IMR-90 (cell line): ENCODE measurements at places on chromosomes 5 and 9. TPM values are rescaled to one million over a fixed set of nuclear protein-coding genes. Genes with fewer than 3 reads are reported as not detected.
A peak's percentile ranks its signal among the peaks of the same experiment; 100 is the strongest.

GRCh38 chr5:135596157-135596763 lies 17.5 kb upstream of the CXCL14 start:
- no peak overlapping the region for H3K4me3 ChIP-seq
- H3K4me1 ChIP-seq: no peaks in the 10 kb centered on the region
- no peaks in the 10 kb centered on the region; the same call in 1 of the 2 replicates for H3K27me3 ChIP-seq

GRCh38 chr9:130088051-130088450 lies 34.3 kb downstream of the GPR107 start:
- DNase-seq: no peak
- H3K4me3 ChIP-seq: no peak overlapping the region
- peaks cover 47% of the 10 kb centered on the region for H3K36me3 ChIP-seq
- H3K27ac ChIP-seq: no peak overlapping the region

- H3K27me3 ChIP-seq: peaks cover 11% of the 10 kb centered on the region
- H3K27ac ChIP-seq: no peak overlapping the region
- DNase-seq: no peak
- peaks cover 4% of the 10 kb centered on the region; the same call in 1 of the 2 replicates for H3K4me1 ChIP-seq
- no peak overlapping the region for H3K4me3 ChIP-seq
- H3K36me3 ChIP-seq: no peaks in the 10 kb centered on the region
Measured at GRCh38 chr5:1108865-1109174, 3.0 kb downstream of the SLC12A7 start.

DNA sequence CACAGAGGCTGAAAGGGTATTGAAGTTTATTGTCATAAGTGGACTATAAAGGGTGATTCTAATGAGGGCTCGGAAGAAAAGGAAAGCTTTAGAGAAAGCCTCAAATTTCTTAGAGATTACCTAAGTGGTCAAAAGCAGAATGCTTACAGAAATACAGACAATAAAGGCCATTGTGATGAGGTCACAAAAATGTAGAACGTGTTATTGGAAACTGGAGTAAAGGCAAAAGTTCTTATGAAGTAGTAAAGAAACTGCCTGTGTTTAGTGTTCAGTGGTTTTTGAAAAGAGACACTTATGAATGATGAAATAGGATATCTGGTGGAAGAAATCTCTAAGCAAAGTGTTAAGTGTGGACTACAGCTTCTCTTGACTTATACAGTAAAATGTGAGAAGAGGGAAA lies 726.9 kb downstream of the DNAH5 start:
- no peak overlapping the region for H3K27ac ChIP-seq
- no peak for DNase-seq
- H3K4me1 ChIP-seq: no peaks in the 10 kb centered on the region
- no peaks in the 10 kb centered on the region for H3K36me3 ChIP-seq

DNA sequence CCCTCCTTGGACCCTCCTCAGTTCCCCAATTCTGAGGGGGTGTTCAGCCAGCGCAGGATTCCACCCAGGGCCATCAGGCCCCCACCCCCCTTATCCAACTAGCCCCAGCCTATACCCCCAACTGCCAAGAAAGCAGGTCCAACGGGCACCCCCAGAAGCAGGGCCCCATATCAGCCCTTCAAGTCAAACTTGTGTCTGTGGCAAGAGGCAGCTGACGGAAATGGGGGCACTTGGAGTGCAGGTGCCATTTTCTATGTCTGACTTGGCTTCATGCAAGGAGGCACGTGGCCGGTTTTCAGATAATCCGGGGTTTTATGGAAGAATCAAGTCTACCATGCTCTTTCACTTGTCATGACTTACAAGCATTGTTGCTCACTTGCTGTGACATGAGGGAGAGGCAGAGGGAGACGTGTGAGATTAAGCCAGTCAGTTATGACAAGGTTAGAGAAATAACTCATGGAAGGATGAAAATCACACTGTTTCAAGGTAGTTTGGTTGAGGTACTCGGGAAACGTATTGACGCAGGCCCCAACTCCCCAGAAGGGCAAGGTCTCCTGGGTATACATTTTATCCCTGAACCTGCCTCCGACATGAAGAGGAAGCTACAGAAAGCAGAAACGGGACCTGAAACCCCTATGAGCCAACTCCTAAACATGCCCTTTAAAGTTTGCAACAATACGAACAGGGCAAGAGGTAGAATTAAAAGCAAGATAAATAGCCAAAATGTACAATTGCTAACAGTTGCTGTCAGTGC lies 26.5 kb upstream of the CLPTM1L start:
- no peaks in the 10 kb centered on the region for H3K4me1 ChIP-seq
- H3K27ac ChIP-seq: no peak overlapping the region
- H3K4me3 ChIP-seq: no peak overlapping the region
- peaks cover 39% of the 10 kb centered on the region for H3K27me3 ChIP-seq

- no peak overlapping the region for H3K4me3 ChIP-seq
- DNase-seq: no peak
- H3K4me1 ChIP-seq: no peaks in the 10 kb centered on the region
- H3K27ac ChIP-seq: no peak overlapping the region
- no peaks in the 10 kb centered on the region for H3K36me3 ChIP-seq
Measured at GRCh38 chr9:14393418-14393817, 79.5 kb upstream of the NFIB start.

DNA sequence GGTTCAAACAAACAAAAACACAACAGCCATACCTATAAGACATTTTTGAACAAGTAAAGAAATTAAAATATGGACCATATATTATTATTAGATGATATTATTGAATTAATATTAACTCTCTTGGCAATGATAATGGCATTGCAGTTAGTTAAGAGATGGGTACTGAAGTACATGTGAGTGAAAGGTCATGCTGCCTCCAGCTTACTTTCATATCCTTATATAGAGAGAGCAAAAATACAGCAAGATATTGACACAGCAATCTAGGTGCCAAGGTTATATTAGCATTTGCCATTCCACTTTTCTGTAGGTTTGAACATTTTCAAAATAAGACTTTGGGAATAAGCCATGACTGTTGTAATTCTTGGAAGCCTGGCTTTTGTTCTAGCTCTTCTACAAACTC lies 6.1 kb downstream of the TNFSF8 start:
- no peak overlapping the region for H3K4me3 ChIP-seq
- DNase-seq: no peak
- H3K4me1 ChIP-seq: no peaks in the 10 kb centered on the region
- no peaks in the 10 kb centered on the region for H3K36me3 ChIP-seq

DNA sequence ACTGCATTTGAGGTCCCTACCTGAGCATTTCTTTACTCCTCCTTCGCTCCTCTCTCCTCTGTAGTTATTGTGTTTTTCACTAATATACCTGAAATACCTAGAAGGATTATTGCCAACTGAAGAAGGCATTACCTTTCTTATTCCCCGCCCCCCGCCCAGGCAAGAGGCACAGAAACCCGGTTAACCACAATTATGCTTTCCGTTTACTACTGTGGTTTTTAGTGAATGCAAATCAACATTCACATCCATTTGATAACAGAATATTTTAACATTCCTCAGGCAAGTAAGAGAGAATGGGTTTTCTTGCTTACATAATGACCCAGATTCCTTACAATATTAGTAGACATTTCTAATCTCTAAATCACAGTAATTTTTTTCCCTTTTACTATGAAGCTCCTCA lies 136.9 kb downstream of the PCSK5 start:
- DNase-seq: peak; percentile 16
- H3K4me1 ChIP-seq: no peaks in the 10 kb centered on the region
- no peak overlapping the region for H3K4me3 ChIP-seq
- H3K27ac ChIP-seq: no peak overlapping the region

- H3K4me3 ChIP-seq: no peak overlapping the region
- H3K4me1 ChIP-seq: peaks cover 4% of the 10 kb centered on the region; the same call in 1 of the 2 replicates
- H3K27ac ChIP-seq: no peak overlapping the region
- DNase-seq: peak; percentile 95
Measured at GRCh38 chr5:17441351-17441750, 56.7 kb upstream of the TAF11L2 start.

- no peak overlapping the region for H3K4me3 ChIP-seq
- no peaks in the 10 kb centered on the region for H3K36me3 ChIP-seq
- peaks cover 2% of the 10 kb centered on the region; the same call in 1 of the 2 replicates for H3K4me1 ChIP-seq
- DNase-seq: no peak
- no peak overlapping the region for H3K27ac ChIP-seq
Measured at GRCh38 chr5:132375957-132376356, 6.4 kb downstream of the SLC22A5 start.

- H3K36me3 ChIP-seq: no peaks in the 10 kb centered on the region
- H3K27me3 ChIP-seq: no peaks in the 10 kb centered on the region; the same call in 1 of the 2 replicates
- no peaks in the 10 kb centered on the region for H3K4me1 ChIP-seq
- DNase-seq: no peak
Measured at GRCh38 chr5:68771732-68772131, 322.1 kb upstream of the SLC30A5 start.

DNA sequence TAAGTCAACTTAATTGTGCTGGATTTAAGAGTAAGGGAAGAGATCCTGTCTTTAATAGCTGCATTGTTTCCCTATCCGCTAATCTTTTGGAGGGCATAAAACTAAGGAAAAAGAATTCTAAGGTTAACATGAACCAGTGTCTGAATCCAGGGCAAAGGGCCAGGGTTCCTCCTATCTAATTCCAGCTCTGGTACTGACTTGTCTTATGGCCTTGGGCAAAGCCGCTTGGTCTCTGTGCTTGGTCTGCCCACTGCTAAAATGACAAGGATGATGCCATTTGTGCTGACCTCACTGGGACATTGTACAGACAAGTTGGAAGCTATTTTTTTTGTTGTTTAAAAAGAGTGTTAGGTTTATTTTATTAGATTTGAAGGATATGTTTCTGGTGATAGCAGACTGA lies 334.7 kb upstream of the PIK3R1 start:
- no peaks in the 10 kb centered on the region for H3K4me1 ChIP-seq
- H3K27me3 ChIP-seq: no peaks in the 10 kb centered on the region
- no peak overlapping the region for H3K27ac ChIP-seq
- H3K36me3 ChIP-seq: no peaks in the 10 kb centered on the region
- no peak overlapping the region for H3K4me3 ChIP-seq

Gene FOXI1
- polyA plus RNA-seq: not detected in 2 replicates

Gene SLC6A18
- polyA plus RNA-seq: not detected in 2 replicates

Gene ZFP37
- polyA plus RNA-seq: 0.75 and 0.84 TPM in 2 replicates

Gene CMYA5
- 0.39 and 0.60 TPM in 2 replicates for polyA plus RNA-seq

Gene LCN1
- polyA plus RNA-seq: not detected in 2 replicates

Gene PRRT1B
- polyA plus RNA-seq: not detected in 2 replicates

Gene DNAH5
- polyA plus RNA-seq: 1.7 and 1.9 TPM in 2 replicates

Gene TBCA
- polyA plus RNA-seq: 128 and 137 TPM in 2 replicates

Gene DOCK2
- 0.47 and 0.72 TPM in 2 replicates for polyA plus RNA-seq

Gene SLC1A1
- 1.7 and 2.2 TPM in 2 replicates for polyA plus RNA-seq
